ENCODE measurements at places on chromosomes 3 and 15. TPM values are rescaled to one million over a fixed set of nuclear protein-coding genes. Genes with fewer than 3 reads are reported as not detected.

DNA sequence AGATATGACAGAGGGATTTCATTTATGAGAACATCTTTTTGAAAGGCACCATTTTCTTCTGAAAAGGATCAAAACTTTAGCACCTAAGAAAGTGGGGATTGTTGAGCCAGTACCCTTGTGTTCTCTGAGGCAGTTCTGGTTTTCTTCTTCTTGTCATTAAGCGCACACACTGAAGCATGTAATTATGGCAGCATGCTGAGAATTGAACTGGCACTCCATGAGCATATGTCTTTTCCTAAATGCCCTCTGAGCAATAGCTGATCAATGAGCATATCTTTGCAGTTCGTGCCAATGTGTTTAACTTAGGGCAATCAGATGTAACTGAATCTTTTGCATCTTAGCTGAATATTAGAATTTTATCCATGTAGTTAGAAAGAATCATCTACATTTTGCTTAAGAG is 53.9 kb upstream of the VGLL3 start:
- no peak for DNase-seq

FOXL2 gene
- 0.22 TPM for total RNA-seq

DNA sequence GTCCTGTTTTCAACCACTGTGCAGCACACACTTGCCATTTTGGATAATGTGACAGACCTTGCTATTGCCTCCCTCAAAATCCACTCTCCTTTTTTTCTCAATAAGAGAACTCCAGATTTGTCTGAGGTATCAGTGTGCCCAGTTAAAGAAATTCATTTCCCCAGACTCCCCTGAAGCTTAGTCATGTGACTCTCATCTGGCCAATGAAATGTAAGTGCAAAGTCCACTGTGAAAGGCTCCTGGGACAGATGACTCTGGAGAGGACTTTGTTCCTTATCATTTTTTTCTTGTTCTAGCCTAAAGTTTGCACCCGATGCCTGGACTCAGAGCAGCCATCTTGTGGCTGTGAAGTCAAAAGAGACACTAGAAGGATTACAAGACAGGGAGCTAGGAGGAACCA is 268.6 kb upstream of the LRTM1 start:
- no peak for DNase-seq

- no peak for DNase-seq
These were observed 59.5 kb downstream of the SNRK start for GRCh38 chr3:43345877-43346276.

DNA sequence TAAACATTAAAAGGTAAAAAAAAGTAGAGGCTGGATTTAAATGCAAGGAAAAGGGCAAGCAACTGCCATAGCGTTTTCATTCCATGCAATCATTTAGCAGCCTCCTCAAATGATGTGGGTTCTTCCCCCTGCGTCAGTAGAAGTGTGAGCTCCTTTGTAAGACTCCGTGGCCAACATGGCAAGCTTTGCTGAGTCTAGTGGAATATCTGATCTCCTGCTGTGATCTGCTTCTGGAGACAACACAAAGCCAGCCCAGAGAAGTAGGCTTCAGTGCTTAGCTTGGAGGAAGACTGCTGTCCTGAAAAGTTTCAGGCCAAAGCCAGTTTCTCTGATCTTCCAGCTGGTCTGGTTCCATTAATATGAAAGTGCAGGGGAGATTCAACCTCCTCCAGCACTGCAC is 70.4 kb downstream of the ARPP21 start:
- no peak for DNase-seq

All from H9 (cell line).